Sciatic nerve (tissue), 2 donors: ENCODE measurements at places on chromosomes 16 and 17.

DNA sequence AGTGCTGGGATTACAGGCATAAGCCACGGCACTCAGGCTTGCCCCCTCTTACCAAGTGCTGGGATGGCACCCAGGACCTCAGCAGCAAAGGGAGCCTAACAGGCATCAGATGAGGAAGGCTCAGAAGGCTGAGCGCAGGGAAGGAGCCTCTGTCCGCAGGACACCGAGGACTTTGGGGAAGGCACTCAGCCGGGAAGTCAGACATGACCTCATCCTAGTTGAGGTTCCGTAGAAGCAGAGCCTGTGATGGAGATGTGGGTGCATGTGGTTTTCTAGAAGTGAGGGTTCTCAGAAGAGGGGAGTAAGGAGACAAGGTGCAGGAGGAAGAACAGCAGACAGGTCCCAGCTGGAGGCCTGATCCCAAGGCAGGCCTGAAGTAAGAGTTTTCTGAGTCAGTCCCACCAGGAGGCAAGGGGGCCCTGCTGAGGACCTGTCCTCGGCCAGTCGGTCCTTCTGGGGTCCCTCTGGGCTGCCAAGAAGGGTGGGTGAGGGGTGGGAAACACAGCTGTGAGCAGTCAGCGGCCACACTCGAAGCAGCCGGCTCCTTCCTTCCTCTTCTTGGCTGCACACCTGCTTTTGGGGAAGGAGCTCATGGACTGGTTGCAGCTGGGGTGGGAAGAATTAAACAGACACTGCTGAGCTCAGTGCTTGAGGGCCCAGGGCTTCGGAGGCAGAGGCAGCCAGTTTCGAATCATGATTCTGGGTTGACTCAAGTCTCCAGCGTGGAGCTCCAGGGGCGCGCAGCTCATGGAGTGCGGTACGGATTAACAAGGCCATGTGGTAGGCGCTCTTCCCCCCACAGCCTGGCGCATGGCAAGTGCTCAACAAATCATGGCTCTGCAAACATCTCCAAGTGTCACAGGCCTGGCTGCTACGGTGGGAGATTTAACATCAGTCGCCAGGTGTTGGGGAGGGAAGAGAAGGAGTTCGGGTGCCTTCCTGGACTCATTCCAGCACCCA is 38.9 kb upstream of the SNN start:
- DNase-seq, result no peak

- no peak for DNase-seq
Observed at GRCh38 chr16:15765880-15766279, 90.9 kb downstream of the MYH11 start.

DNA sequence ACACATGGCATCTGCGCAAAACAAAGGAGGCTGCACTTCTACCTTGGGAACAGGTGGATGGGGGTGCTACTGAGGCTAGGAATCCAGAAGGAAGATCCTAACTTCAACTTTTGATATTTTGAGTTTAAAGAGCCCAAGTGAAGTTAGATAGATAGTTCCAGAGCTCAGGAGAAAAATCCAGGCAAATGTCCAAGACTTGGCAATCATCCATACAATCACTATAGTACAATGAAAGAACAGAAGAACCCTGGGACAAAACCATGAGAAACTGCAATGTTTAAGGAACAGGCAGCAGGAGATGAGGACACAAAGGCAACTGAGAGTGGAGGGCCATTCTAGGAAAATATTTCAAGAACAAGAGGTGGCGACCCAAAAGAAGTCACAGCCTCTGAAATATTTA is 12.4 kb downstream of the CDYL2 start:
- DNase-seq, result no peak

- peak; percentile 68 for DNase-seq
Observed at GRCh38 chr16:74999219-74999608, 390 bp downstream of the ZNRF1 start.

GRCh38 chr17:53463363-53463762 is 359.4 kb upstream of the KIF2B start:
- DNase-seq, result no peak

DNA sequence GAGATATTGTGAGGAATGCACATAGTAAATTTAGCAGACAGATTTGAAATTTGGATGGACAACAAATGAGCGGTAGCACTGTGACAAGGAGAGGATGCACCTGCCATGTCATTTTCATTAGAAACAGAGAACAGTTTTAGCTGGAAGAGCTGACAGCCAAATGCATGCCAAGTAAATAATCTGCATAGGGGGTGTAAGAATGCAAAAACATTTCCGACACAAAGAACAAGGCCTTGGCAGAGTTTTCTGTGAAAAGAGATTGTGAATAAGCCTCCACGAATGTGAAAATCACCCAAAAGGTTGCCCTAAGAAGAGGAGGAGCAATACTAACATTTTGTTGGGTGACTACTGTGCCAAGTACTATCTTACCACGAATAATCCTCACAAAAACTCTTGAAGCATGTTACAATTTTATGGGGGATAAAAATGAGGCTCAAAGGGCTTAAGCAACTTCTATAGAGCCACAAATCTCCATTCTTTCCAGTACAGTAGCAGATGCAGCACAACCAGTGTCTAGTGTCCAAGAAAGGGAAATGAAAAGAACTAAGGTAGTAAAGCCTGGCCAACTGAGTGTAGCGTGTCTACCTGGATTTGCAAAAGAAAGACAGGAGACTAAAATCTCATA is 28.3 kb downstream of the TMEM100 start:
- no peak for DNase-seq

- no peak for DNase-seq
Observed at GRCh38 chr17:67392111-67392510, 15.0 kb downstream of the PITPNC1 start.

DNA sequence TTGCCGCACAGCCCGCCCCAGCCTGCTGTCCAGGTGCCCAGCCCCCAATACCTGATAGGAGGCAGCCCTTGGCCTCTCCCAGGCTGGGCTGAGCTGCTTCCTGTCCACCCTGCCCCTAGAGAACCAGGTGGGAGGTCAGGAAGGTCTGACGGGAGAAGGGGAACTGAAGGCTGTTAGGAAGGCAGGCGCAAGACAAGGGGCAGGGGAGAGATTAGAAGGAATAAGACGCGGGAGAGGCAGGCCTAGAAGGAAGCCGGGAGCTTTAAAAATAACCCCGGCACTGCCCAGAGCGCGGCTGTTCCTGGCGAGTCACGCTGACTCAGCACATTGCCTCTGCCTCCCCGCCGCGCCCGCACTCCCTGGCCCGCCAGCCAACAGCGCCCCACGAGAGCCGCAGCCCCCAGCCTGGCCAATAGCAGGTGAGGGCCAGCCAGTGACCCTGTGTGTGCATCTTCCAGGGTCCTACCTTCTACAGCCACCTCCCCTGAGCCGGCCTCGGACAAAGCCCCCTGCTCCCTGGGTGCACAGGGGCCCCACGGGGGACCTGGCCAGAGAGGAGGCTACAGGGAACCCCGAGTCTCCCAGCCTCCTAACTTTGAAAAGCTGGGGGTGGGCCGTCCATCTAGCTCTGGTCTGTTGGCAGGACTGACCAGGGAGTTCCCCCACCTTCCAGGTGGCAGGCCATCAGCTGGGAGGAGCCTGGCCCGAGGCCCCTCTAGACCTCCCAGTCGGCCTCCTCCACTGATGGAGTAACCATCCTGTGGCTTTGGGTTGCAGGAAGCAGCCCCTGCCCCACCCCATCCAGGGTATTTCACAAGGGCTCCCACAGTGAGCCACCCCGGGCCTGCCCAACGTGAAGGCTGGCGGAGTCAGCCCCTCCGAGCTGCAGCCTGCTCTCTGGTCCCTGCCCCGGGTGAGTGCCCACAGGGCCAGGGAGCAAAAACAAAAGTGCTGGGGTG is 4.0 kb downstream of the MAFG start:
- DNase-seq, result peak; percentile 85

DNA sequence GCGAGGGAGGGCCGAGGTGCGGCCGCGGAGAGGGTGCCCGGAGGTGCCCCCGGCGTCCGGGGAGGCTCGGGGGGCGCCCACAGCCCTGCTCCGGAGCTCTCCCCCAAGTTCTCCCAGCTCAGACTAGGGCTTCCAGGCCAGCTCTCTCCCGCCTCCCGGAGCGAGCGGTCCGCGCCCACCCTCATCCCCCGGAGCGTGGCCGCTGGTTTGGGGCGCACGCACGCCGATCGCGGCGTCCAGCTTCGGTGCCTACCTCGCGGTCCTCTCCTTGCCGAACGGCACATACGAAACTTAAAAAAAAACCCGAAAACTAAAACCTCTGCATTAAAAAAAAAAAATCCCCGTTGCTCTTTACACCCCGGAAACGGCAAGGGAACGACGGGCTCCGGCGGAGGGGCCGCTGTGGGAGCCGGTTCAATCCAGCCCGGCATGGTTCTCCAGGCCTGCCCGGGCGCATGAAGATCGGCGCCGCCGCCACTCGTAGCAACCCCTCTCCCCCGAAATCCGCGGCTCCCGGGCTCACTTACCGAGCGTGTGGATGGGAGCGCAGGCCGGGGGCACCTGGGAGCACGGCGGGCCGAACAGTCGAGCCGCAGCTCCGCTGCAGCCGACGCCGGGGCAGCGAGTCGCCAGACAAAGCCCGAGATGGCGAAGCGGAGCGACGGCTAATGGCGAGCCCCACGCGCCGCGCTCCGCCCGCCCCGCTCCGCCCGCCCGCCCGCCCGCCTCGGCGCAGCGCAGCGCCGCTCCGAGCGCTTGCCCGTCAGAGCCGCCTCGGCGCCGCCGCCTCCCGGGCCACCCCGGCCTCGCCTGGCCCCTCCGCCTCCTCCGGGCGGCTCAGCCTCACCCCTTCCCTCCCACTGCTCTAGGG is 973 bp upstream of the UBTF start:
- DNase-seq, result peak; percentile 76

- DNase-seq, result no peak
Observed at GRCh38 chr17:66549731-66550207, 247.4 kb downstream of the PRKCA start.

DNA sequence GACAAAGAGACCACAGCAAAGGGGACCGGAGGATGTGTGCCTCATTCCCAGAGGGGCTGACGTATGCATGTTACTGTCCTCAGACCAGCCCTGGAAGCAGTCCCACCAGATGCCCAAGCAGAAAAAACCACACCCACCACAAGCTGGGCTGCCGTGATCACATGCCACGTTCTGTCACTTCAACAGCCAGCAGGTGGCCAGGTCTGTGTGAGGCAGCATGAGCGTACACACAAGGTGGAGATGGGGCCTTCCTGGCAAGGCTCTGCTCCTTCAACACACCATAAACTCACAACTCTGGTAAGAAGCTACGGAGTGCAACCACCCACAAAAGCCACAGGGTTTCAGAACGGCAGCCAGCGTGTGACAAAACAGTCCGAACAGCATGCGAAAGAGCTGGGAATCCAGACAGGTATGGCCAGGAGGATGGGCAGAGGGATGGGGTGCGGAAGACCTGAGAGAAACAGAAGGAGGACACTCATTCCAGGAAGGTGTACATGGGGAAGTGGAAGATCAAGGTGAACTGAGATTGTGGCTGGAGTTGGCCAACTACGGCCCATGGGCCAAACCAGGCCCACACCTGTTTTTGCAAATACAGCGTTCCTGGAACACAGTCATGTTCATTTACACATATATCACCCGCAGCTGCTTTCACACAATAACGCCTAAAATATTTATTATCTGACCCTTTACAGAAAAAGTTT is 27.9 kb downstream of the MBTPS1 start:
- DNase-seq, result no peak

- no peak for DNase-seq
Observed at GRCh38 chr16:75380870-75381269, 52.4 kb downstream of the CFDP1 start.

- DNase-seq, result no peak
Observed at GRCh38 chr17:78759203-78759968, 22.7 kb downstream of the CYTH1 start.

GRCh38 chr16:4160658-4161430 is 44.6 kb upstream of the ADCY9 start:
- no peak for DNase-seq

GRCh38 chr16:9603316-9603715 is 511.9 kb downstream of the HAPSTR1 start:
- no peak for DNase-seq

- no peak for DNase-seq
Observed at GRCh38 chr16:89160977-89161701, 10.4 kb upstream of the CDH15 start.

GRCh38 chr17:63946440-63947363 is 14.6 kb upstream of the CD79B start:
- no peak for DNase-seq

GRCh38 chr16:85524365-85524629 is 88.8 kb upstream of the GSE1 start:
- no peak for DNase-seq

GRCh38 chr17:65589321-65589720 is 27.9 kb upstream of the AXIN2 start:
- DNase-seq, result no peak

- no peak for DNase-seq
Observed at GRCh38 chr17:66750781-66751543, 84.0 kb upstream of the CACNG5 start.

DNA sequence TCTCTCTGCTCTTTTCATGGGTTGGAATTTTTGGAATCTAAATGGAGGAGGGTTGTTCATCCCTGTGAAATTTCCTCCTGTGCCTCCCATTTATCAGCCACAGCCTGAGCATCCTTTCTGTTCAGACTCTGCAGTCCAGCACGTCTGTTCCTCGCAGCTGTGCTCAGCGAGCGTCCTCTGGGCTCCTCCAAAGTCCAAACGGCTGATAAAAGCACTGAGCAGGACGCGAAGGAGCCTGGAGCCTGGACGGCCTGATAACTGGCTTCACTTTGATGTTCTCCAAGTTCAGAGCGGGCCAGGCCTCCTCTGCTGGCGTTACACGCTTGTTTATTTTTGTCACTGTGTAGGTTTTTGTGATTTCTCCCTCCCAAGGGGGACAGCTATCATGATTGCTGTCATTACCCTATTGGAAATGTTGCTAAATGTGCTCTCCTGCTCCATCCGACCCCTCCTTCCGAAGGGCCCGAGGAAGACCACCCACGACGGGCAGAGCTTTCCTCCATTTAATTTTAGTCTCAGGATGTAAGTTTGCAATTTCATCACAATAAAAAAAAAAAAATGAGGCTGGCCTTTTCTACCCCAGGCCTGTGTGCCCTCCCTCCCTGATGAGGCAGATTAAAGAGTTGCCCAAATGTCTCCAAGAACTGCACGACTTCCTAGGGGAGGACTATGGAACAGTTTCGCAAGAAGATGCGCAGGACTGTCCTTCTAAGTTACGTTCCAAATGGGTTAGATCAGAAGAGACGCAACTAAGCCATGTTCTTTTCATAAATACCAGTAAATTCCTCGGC is 290.5 kb upstream of the FOXF1 start:
- DNase-seq, result peak; percentile 39

GRCh38 chr17:2723997-2724783 is 12.6 kb upstream of the CLUH start:
- no peak for DNase-seq

DNA sequence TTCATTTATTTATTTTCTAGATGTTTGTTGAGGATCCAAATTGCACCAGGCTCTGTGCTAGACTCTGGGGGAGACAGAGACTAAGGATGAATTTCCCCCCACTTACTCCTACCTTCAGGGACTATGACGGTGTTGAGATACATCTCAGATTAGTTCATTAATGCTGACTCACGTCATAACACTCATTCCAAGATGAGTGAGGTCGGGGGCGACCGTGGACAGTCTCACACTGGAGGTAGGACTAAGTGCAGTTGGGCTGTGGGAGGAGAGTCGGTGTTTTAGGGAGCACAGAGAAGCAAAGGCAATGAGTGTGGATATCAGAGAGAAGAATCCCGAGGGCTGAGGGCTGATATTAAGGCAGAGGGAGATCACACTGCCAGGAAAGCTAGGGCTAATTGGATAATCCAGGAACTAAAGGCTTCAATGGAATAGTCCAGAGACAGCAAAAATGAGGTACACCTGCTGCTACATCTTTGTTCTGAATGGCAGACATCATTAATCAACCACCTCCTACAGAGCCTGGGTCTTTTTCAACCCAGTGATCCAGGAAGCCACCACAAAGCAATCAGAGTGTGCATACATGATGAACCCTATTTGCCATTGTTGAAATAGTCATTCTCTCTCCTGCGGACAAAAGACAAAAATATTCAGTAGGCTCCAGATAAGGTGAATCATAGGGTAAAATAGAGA is 38.6 kb upstream of the CACNG4 start:
- DNase-seq, result no peak
